ENCODE measurements at places on chromosomes 12 and 14. TPM values are rescaled to one million over a fixed set of nuclear protein-coding genes. Genes with fewer than 3 reads are reported as not detected.

Gene SRGAP1
- 4.5 TPM for total RNA-seq

Gene SERPINA10
- not detected for total RNA-seq

Gene SLC39A2
- 0.26 TPM for total RNA-seq

Gene FERMT2
- total RNA-seq = 24.0 TPM

Gene NINJ2
- total RNA-seq = 0.26 TPM

Gene NRL
- total RNA-seq = 0.79 TPM

Gene SPTB
- not detected for total RNA-seq

Gene ZNF10
- total RNA-seq = 4.1 TPM

Gene SLC4A8
- 0.26 TPM for total RNA-seq

Gene INHBE
- total RNA-seq = 1.3 TPM

Gene ESPL1
- total RNA-seq = 0.26 TPM

Gene RNF212B
- total RNA-seq = not detected

Gene OVCH1
- total RNA-seq = 0.26 TPM

Gene KERA
- not detected for total RNA-seq

Gene FIGNL2
- not detected for total RNA-seq

Measured in bronchial epithelial cell (primary cell).